ENCODE measurements at places on chromosomes 12 and 14.

DNA sequence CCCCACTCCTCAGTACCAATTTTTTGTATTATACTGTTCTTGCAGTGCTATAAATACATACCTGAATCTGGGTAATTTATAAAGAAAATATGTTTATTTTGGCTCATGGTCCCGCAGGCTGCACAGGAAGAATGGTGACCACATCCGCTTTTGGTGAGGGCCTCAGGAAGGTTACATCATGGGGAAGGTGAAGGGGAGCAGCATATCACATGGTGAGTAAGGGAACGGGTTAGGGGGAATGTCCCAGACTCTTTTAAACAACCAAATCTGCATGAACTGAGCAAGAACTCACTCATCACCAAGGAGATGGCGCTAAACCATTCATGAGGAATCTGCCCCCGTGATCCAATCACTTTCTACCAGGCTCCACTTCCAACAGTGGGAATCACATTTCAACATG lies 40.0 kb downstream of the OSBPL8 start:
- DNase-seq = no peak
- H3K27me3 ChIP-seq = no peaks in the 10 kb centered on the region
- H3K4me3 ChIP-seq = no peak overlapping the region
- peaks cover 62% of the 10 kb centered on the region for H3K36me3 ChIP-seq
- H3K27ac ChIP-seq = no peak overlapping the region

DNA sequence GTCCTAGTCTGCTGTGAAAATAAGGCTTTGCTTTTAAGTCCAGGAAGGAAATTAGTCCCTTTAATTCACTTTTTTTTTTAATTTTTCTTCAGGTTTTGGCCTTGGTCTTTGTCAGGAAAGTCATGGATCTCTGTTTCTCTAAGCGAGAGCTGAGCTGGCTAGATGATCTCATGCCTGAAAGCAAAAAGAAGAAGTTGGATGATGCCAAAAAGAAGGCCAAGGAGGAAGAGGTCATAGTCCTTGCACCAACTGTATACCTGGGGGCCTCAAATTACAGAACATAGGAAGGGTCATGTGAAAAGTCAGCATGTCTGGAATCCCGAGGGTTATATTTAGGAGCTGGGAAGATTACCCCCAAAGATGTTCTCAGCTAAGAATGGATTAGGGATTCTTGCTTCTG lies 72.3 kb downstream of the SLC4A8 start:
- H3K4me1 ChIP-seq = no peaks in the 10 kb centered on the region
- no peak overlapping the region for H3K4me3 ChIP-seq
- no peak overlapping the region for H3K27ac ChIP-seq
- H3K27me3 ChIP-seq = peaks cover 3% of the 10 kb centered on the region
- DNase-seq = no peak

- peaks cover 8% of the 10 kb centered on the region for H3K4me1 ChIP-seq
- H3K4me3 ChIP-seq = no peak overlapping the region
- H3K27ac ChIP-seq = no peak overlapping the region
- no peaks in the 10 kb centered on the region for H3K36me3 ChIP-seq
These were observed 44.0 kb downstream of the ACACB start for GRCh38 chr12:109160433-109160832.

DNA sequence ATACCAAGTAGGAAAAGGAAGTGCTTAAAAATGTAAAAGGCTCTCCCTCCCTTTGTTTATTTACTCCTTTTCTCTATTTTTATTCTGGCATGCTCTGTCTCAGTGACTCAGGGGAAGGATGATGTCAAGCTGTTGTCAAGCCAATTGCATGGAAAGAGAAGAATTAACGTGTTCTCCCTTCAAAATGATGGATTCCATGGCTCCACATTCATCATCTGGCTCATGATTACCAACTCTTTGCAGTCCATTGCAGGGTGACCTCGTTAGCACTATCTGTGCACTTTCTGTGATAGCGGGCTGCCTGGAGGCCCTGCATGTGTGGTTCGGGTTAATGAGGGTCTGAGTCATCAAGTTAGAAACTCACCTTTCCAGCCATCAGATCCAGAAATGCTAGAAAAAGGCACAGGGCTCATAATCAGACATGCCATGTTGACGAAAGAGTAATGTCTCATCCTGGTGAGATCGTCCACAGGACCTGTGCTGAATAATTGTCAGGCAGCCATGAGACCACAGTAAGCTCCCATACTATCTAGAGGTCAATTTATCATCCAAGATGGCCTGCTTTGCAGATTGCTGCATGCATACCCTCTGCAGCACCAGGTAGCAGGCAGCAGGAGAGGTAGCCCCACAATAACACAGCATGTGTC lies 79.2 kb upstream of the BTG1 start:
- DNase-seq = no peak
- peaks cover 4% of the 10 kb centered on the region for H3K36me3 ChIP-seq
- no peaks in the 10 kb centered on the region for H3K27me3 ChIP-seq
- peaks cover 7% of the 10 kb centered on the region for H3K4me1 ChIP-seq
- H3K27ac ChIP-seq = no peak overlapping the region

DNA sequence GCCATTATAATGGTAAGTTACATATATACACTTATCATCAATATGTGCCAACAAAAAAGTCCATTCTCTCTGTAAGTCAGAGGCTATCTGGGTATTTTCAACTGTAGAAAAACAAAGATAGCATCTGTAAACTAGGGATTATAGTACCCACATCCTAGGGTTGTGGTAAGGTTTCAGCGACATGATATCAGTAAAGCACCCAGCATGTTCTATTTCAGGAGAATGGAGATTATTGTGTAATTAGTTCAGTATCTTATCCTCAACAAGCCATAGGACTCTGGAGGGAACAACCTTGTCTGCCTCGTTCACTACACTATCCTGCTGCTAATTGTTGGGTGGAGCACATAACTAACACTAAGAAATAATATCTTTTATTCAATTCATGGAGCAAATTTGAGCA lies 19.7 kb upstream of the CKAP4 start:
- no peaks in the 10 kb centered on the region for H3K36me3 ChIP-seq
- H3K4me3 ChIP-seq = peak overlapping the region; percentile 45
- H3K4me1 ChIP-seq = peaks cover 33% of the 10 kb centered on the region
- peaks cover 27% of the 10 kb centered on the region for H3K27me3 ChIP-seq
- no peak for DNase-seq
- peak overlapping the region; percentile 9 for H3K27ac ChIP-seq

DNA sequence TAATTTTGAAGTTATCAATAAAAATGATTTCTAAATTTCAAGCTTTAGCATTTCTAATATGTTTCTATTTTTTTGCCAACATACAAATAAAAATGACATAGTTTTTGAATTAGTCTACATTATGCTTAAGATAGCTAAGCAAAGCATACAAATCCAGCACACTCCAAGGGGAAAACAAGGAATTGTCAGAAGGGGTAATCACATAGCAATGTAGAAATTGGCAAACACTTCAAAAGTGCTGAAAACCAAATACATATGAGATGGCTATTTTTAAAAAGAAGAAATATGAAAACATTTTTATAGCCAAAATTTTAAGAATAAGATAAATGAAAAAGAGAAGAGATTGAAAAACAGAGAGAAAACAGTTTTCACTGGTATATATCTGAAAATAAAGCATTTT lies 308.0 kb downstream of the SLC6A15 start:
- no peaks in the 10 kb centered on the region for H3K36me3 ChIP-seq
- DNase-seq = no peak
- no peaks in the 10 kb centered on the region for H3K27me3 ChIP-seq
- H3K27ac ChIP-seq = no peak overlapping the region

GRCh38 chr12:124430491-124430890 lies 135.6 kb downstream of the RFLNA start:
- H3K27me3 ChIP-seq = no peaks in the 10 kb centered on the region
- no peak overlapping the region for H3K4me3 ChIP-seq

- H3K4me3 ChIP-seq = no peak overlapping the region
- no peaks in the 10 kb centered on the region for H3K36me3 ChIP-seq
- H3K4me1 ChIP-seq = peaks cover 1% of the 10 kb centered on the region
- no peak for DNase-seq
These were observed 75.1 kb downstream of the FERMT2 start for GRCh38 chr14:52875707-52876106.

GRCh38 chr14:66237741-66238140 lies 248.4 kb upstream of the CCDC196 start:
- H3K27me3 ChIP-seq = peaks cover 3% of the 10 kb centered on the region
- no peaks in the 10 kb centered on the region for H3K4me1 ChIP-seq
- DNase-seq = no peak
- H3K4me3 ChIP-seq = no peak overlapping the region
- H3K36me3 ChIP-seq = no peaks in the 10 kb centered on the region

- H3K27ac ChIP-seq = peak overlapping the region; percentile 99
- peak overlapping the region; percentile 99 for H3K4me3 ChIP-seq
- H3K27me3 ChIP-seq = peaks cover 4% of the 10 kb centered on the region
These were observed 240 bp downstream of the BTG1 start for GRCh38 chr12:92145481-92145730.

GRCh38 chr12:75814851-75815754 lies 216.5 kb downstream of the PHLDA1 start:
- H3K4me3 ChIP-seq = no peak overlapping the region
- DNase-seq = no peak
- no peak overlapping the region for H3K27ac ChIP-seq
- H3K4me1 ChIP-seq = peaks cover 11% of the 10 kb centered on the region

DNA sequence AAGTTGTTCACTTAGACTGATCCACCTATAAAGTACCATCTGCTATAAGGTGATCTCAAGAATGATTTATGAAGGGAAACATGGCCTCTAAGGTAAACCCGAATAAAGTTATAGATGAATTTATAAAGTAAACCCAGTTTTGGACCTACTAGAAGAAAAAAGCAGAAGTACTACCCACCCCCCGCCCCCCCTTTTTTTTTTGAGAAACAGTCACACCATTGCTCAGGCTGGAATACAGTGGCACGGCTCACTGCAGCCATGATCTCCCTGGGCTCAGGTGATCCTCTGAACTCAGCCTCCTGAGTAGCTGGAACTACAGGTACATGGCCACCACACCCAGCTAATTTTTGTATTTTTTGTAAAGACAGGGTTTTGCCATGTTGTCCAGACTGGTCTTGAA lies 3.9 kb downstream of the ENTPD5 start:
- no peak for DNase-seq
- H3K27ac ChIP-seq = no peak overlapping the region
- no peaks in the 10 kb centered on the region for H3K27me3 ChIP-seq

GRCh38 chr14:96252999-96253539 lies 2.9 kb upstream of the BDKRB1 start:
- H3K4me3 ChIP-seq = no peak overlapping the region
- DNase-seq = no peak
- H3K27me3 ChIP-seq = peaks cover 6% of the 10 kb centered on the region
- H3K27ac ChIP-seq = no peak overlapping the region

DNA sequence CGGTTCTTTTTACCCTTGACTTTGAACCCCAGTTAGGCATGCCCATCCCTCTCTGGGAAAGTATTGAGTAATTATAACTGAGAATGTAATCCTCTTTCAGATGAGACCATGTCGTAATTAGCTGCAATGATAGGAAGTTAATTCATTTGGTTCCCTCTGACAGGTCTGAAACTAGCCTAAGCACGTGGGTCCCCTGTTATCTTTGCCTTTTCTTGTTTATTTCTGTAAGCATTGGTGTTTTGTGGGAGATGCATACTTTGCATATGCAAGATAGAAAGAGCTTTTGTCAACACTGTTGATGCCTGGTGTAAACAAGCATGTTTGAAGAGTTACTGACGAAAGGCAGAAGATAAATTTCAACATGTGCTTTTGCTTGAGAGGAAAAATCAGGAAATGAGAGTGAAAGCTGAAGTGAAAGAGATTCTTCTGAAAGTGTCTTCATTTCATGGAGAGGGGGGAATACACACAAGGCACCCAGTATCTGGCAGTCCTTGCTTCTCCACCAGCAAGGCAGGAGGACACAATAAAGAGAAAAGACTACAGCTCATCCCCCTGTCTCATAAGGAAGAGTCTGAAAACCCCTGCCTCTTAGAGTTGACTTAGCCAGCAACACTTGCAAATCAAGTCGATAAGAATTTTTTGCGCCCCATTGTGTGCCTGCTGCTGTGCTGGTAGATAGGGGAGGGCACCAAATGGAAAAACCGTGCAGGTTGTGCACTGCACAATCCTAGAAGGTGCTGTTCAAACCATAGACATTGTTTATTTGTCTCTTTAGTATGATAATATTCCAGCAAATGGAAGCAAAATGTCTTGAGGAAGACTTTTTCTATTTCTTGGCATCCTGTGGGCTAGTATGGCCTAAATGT lies 77.8 kb downstream of the SLC24A4 start:
- H3K27ac ChIP-seq = no peak overlapping the region
- no peaks in the 10 kb centered on the region for H3K4me1 ChIP-seq
- H3K4me3 ChIP-seq = no peak overlapping the region
- peaks cover 8% of the 10 kb centered on the region for H3K27me3 ChIP-seq

GRCh38 chr12:45322810-45323209 lies 106.9 kb downstream of the ANO6 start:
- H3K4me1 ChIP-seq = peaks cover 2% of the 10 kb centered on the region
- H3K36me3 ChIP-seq = peaks cover 11% of the 10 kb centered on the region
- H3K27ac ChIP-seq = no peak overlapping the region
- no peak overlapping the region for H3K4me3 ChIP-seq

DNA sequence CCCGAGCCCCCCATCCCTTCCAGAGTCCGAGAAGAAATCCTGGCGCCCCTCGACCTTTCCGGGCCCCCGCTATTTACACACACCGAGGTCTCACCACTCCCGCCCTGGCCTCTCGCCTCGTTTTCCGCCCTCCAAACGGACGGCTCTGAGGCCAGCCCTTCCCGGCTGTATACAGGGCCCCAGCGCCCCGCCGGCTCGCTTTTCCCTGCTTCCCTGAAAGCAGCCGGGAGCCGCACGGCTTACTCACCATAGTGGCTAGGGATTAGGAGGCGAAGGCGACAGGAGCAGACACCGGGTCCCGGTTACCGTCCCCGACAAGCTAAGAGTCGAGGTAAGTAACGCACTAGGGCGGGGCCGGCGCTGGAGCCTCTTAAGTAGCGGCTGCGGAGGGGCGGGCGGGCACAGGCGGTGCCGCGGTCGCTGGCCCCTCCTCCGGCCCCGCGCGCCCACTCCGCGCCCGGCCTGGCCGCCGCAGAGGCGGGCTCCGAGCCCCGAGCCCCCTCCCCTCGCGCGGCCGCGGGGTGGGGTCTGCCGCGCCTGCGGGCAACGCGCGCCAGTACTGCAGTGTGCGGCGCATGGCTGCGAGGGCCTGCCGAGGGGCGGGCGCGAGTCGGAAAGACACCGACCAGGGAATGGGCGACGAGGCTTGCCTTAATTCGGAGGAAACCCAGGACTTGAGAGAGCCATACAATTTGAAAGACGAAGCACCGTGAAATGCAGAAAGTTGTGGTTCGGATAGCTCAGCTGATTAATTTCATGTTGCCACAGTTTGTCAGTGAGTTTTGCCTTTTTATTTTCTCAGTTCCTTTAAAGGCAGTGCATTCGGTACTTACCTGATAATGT lies at the start of gene TUBA1B:
TUBA1B (minus strand) TSS at position 345 of the 843 bp plus-strand sequence; CDS start at position 250, 95 bp downstream.
- peaks cover 3% of the 10 kb centered on the region for H3K27me3 ChIP-seq
- H3K27ac ChIP-seq = peak within 1 kb of the TSS; percentile 98
- peak; percentile 90 for DNase-seq

DNA sequence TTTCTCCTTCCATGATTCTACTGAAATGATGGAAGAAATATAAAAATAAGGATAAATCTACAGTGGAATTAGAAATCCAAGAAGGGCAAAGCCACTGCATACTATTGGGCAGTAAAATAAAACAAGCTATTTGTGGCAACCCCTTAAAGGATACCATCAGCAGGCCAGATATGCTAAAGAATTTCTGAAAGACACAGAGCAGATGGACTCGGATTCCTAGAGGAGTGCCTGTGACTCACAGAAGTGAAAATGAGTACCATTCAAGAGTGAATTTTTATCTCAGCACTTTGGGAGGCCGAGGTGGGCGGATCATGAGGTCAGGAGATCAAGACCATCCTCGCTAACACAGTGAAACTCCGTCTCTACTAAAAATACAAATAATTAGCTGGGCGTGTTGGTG lies 318.1 kb downstream of the LRIG3 start:
- no peaks in the 10 kb centered on the region for H3K27me3 ChIP-seq
- no peak for DNase-seq
- H3K36me3 ChIP-seq = no peaks in the 10 kb centered on the region
- H3K4me1 ChIP-seq = no peaks in the 10 kb centered on the region

All from T-helper 2 cell treated with Interferon-gamma antibody and Interleukin-4, amounts not matched to agents 5 μg/mL and 100 μg/mL, for 36 hours (primary cell).